T-helper 2 cell (primary cell): ENCODE measurements at places on chromosomes 6 and 20.

GRCh38 chr6:56699066-56699654 is 56.5 kb upstream of the DST start:
- DNase-seq = no peak

- DNase-seq = no peak
These were observed 28.5 kb downstream of the DNMT3B start for GRCh38 chr20:32790751-32791057.

DNA sequence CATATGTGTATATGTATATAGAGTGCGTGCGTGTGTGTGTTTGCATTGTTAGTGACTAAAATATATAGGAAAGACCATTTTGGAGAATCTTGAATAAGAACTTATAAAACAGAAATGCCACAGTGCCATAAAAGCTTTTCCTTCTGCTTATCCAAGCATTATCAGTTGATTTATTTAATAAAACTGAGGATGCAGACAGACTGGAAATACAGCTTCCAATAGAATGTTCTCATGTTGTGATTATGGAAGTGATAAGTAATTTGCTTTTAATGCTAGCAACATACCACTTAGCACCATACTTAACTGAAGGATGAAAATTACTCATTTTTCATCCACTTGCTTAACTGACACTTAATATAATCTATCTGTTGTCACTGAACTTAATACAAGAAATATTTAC is 820.1 kb downstream of the TFAP2A start:
- DNase-seq = no peak

- no peak for DNase-seq
These were observed 154.1 kb upstream of the BMP2 start for GRCh38 chr20:6613280-6613861.

DNA sequence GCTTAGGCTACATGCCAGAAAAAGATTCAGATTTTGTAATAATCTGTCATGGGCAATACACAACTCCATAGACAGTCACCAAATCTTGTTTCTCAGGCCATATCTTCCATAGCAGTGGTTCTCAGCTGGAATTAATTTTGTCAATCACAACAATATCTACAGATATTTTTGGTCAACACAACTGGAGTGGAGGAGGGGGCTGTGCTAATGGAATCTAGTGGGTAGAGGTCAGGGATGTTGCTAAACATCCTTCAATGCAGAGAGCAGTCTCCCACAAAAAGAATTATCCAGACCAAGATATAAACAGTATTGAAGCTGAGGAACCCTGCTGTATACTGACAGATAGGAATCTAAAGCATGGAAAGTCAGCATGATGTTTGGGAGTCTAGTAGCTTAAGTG is 174.6 kb downstream of the UBE3D start:
- no peak for DNase-seq

DNA sequence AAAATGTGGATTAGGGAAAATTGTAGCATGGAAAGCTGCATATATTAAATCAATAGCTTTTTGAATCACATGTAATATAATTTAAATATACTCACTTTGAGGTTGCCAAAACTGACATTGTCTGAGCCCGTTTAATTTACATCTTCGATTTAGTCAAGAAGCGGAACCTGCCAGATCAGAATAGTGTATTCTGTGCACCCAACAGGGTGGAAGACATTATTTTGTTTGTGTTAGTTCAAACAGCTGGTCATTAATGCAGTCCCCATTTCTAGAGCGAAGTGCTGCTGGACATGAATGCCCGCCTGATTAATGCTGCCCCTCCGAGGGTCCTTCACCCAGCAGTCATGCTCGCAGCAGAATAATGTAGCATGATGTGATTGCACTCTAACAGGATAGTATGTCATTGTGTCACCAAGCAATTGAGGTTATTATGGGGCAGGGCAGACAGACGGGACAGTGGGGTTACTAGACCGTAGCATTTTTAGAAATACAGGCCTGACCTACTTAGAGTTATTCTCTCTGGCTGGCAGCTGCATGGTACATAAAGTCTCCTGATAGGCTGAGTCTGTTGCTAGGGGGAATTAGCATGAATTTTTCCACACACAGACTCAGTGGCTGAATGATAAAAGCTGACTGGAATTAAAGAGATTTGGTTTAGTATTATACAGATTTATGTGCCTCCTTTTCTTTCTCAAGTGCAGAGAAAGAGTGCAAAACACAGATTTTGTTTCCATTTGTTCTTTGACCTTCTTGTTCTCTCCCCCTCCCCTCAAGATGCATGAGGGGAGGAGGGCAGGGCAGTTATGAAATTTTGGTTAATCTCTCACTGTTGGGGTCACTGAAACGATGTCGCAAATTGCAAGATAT is 147.1 kb downstream of the PRL start:
- no peak for DNase-seq

DNA sequence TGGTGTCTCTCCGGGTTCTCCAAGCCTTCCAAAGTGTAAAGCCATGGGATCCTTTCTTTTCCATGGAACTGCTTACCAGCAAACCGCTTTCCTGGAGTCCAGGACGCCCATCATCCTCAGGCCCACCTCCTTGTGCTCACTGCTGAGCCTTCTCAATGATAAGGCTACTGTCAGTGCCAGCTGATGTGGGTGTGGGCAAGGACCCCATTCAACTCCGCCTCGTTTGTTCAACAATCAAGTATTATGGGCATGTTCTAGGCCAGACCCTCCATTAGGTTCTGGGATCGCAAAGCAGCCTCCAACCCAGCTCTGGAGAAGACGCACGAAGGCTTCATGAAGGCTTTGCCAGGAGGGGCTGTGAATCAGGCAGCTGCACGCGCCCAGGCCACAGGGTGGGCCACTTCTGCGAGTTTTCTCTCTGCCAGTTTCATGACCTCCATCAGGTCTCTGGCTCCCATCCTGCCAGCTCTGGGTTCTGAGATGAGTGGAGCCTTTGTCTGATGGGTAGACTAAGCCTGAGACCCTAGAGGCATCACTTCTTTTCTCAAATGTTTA is 177.1 kb downstream of the MRPL14 start:
- DNase-seq = no peak
